ENCODE measurements at places on chromosomes 3 and 15.

- no peak for DNase-seq
These were observed 9.3 kb downstream of the ARIH2 start for GRCh38 chr3:48927928-48928327.

- DNase-seq, result no peak
These were observed 42.1 kb downstream of the OXSR1 start for GRCh38 chr3:38207254-38208003.

DNA sequence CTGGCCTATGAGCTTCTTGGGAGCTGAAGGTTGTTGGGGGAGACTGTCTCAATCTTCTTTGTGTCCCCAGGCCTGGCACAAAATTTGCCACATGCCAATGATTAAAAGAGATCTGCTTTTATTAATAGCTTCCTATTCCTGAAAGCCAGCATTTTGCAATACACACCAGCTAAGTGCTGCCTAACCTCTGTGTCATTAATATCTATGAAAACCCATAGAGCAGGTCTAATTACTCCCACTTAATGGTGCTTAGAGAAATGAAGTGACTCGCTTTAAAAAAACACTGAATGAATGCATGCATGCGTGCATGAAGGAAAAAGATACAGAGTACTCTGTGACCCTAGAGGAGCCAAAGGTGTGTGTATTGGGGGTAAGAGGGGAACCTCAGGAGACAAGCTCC, 55.0 kb downstream of the SLC6A1 start:
- no peak for DNase-seq

DNA sequence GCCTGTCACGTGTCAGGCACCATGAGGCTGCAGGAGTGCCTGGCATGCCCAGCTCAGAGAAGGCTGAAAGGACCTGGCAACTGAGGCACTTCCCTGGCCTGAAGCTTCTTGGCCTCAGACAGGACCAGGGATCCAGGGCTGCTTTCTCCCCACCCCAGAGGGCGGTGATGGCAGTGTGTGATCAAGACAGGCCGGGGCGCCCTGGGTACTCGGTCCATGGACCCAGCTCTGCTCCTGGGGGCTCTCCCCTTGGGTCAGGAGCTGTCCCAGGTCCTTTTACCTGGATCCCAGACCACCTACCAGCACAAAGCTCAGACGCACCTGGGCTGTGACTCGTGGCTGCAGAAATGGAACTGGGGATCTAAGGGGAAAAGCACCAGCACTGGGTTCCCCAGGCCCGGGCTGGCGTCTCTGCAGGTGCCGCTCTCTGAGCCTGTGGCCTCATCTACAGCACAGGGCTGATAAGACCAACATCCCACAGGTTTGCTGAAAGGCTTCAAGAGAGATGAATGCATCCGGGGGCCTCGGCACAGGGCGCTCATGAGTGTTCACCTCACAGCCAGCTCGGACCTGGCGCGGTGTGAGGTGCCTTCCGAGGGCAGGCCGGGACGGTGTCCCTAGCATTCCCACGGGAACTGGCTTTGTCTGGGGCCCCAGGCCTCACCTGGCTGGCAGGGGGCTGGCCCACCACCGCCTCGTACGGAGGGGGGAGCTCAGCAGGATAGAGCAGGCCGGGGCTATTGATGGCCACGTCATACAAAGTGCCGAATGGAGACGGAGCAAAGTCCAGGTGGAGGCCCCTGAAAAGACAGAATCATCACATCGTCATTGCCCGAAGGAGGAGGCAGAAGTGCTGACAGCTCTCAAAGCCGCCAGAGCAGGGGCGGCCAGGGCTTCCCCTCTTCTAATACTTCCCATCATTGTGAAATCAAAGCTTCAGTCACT, 133.6 kb downstream of the NSMCE3 start:
- DNase-seq, result no peak

DNA sequence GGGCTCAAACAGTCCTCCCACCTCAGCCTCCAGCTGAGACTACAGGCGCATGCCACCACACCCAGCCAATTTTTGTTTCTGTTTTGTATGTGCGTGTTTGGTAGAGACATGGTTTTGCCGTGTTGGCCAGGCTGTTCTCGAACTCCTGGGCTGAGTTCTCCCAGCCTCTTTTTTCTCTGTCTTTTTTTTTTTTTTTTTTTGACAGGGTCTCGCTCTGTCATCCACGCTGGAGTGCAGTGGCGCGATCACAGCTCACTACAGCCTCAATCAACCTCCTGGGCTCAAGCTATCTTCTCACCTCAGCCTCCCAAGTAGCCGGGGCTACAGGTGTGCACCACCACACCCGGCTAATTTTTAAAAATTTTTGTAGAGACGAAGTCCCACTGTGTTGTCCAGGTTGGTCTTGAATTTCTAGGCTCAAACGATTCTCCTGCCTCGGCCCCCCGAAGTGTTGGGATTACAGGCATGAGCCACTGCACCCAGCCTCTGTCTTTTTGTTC, 867 bp upstream of the DCAF1 start:
- DNase-seq, result peak; percentile 56

DNA sequence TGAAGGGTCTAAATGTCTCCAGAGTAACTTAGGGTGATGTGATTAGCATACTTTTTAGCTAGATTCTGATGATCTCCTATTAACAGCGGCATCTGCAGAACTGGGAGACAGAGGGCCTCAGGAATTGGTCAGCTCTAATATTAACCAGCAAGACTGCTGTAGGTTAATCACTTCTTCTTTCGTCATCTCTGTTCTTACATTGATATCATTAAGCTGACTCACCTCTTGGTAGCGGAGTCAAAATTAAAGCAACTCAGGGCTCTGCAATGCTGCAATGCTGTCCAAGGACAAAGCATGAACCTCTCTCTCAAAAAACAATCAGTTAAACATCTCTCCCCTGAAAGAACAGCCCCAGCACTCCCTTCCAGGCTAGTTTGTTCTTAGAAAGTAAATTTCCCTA, 57.5 kb upstream of the TRA2B start:
- no peak for DNase-seq

DNA sequence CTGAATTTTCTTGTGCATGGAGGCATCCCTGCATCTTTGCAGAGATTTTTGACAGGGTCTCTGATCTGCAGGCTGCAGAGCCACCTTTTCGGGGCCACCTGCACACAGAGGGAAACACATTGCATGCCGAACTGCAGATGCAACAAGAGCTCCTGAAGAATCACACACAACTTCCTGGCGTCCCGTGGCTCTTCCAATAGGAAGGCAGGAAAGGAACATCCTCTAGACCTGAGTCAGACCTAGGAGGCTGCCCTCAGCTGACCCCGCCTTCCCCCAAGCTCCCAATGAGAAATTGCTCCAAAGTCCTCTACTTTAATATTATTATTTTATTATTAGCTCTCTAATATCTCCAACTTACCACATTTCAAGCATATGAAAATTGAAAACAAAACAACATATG, 213.2 kb upstream of the ARRDC4 start:
- DNase-seq, result no peak

- no peak for DNase-seq
These were observed 298.9 kb downstream of the LRTM1 start for GRCh38 chr3:54628888-54629441.

GRCh38 chr3:44355362-44356033, 16.9 kb downstream of the TCAIM start:
- DNase-seq, result no peak

GRCh38 chr3:14862661-14863230, 44.0 kb downstream of the FGD5 start:
- DNase-seq, result no peak
